Caudate nucleus (tissue), 63 donors: ENCODE measurements at places on chromosomes 5 and 9.

GRCh38 chr9:37994639-37995347 is 74.2 kb downstream of the SHB start:
- DNase-seq, result peak; percentile 84

DNA sequence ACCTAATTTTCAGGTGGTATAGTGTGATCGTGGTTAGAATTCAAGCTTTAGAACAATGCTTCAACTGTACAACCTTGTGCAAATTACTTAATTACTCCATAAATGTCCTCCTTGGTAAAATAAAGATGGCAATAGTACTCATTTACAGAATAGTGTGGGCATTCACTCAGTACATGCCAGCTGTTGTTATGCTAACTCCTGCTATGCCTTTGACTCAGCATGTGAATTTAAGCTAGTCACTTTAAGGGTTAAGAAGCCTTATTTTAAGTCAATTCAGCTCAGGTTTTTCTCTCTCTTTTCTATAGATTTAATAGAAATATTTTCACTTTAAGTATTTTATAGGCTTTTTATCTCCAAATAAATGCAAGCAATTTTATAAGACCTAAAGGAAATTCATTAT is 335.6 kb upstream of the ITGA1 start:
- DNase-seq, result no peak

DNA sequence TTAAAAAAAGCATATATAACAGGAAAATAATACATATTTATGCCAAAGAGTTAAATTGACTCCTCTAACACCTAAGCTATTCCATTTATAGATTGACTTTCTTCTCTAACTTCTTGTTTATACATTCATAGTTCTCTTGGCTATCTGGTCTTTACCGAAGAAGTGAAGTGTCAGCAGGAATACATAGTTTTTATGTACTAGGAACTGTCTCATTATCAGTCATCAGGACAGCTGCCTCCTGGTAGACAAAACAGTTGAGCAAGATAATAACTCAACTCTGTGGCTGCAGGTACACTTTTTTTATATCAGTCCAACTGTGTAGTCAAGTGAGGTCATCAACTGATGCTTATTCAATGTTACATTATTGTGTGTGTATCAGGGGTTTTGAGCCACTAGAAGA is 1436.0 kb upstream of the NUDT12 start:
- no peak for DNase-seq

DNA sequence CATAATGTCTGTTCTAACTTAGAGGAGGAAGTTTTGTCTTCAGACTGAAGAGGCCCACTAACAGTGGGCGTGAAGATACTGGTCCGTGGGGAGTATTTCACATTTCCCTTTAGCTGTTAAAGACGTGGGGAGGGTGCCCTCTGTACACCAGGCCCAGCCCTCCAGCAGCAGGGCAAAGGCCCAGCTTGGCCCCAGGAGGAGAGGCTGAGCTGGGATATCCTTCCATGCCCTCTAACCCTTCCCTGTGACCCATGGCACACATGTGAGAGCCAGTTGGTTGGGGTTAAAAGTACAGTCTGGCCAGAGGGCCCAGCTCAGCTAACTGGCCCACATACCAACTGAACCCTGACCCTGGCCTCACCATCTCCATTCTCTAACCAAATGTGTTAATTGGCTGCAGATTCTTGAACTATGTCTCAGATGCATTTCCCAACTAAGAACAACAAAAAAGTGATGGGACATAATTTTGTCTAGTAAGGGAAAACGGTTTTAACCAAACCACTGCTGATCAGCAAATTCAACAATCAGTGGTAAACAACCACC is 74.4 kb downstream of the LHFPL2 start:
- DNase-seq, result no peak

- DNase-seq, result no peak
Observed at GRCh38 chr5:165871291-165871690, 2365.9 kb downstream of the MAT2B start.
